ENCODE measurements at places on chromosomes 13 and 19.

- DNase-seq = no peak
Measured at GRCh38 chr13:21615427-21615826, 11.5 kb upstream of the MICU2 start.

DNA sequence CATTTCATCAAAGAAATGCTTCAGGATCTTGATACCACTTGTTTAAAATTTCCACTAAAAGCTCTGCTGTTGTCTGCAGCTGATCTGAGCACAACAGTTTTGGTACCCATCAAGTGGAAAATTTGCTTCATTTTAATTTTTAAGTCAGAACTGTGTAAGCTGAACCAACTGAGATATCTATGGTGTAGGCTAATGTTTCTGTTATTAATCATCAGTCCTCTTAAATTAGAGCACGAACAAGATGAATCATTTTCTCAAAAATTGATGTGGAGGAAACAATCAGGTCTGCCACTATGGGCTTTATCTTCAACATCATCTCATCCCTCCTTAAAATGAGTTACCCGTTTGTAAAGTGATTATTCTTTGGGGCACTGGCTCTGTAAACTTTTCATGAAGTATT is 221.5 kb upstream of the NBEA start:
- DNase-seq = no peak

- no peak for DNase-seq
Measured at GRCh38 chr13:37709318-37709717, 110.8 kb upstream of the POSTN start.

DNA sequence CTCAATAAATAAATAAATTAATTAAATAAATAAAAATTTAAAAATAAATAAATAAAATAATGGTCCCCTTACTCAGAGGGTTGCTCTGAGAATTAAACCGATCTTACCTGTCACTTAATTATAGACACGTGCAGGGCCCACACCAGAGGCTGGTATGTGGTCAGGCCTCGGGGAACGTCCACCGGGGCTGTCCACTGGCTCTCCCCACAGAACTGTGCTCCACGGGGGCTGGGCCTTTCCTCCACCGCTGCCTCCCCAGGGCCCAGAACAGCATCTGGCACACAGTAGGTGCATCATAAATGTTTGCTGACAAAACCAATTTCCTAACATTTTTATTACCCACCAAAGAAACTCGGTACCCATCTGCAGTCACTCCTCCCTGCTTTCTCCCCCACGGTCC is 69.2 kb downstream of the CEBPG start:
- DNase-seq = no peak

- no peak for DNase-seq
Measured at GRCh38 chr13:110166598-110166997, 140.4 kb downstream of the COL4A1 start.

DNA sequence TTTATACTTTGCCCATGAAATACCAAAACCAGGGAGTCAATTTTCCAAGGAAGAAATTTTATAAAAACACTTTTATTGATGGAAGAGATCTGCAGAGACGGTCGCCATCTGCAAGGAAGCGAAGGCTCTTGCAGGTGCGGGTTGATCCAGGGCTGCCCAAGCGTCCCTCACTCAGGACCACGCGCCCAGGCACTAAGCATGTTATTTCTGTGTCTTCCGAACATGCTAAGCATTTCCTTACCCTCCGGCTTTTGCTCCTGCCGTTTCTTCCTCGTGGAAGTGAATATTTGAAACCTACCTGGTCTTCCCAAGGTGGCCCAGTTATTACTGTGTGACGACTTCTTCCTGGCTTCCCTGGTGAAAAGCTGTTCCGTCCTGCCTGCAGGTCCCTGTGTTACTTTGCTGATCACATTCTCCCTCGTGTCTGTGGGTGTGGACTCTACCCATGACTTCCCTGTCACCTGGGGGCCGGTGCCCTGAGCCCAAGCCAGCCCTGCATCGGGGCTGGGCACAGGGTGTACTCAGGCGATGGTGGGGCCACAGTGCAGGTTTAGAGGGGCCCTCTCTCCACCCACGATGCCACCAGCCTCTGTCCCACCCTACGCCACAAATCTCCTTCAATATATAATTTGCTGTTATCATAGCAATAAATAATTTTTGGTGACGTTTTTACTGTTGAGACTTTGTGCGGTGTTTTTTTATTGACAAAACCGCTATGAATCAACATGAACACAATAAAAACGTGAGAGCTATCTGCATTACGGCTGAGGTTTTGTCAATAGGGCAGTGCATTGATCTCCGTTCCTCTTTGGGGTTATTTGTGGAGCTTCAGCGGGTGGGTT is 119.4 kb downstream of the URI1 start:
- DNase-seq = no peak

DNA sequence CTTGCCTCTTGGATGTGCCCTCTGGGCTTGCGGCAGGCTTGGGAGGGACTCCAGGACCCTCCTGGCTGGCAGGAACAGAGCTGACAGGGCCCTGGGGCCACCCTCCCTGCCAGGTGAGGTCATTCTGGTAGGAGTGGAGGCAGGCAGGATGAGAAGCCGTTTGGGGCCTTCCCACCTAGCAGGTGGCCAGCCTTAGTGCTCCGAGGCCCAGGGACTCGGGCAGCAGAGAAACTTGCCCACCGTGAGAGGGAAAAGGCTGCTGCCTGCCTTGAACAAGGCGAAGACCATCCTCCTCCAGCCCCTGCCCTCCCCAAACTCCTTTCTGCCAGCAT is 8.5 kb downstream of the RFX1 start:
- DNase-seq = no peak

DNA sequence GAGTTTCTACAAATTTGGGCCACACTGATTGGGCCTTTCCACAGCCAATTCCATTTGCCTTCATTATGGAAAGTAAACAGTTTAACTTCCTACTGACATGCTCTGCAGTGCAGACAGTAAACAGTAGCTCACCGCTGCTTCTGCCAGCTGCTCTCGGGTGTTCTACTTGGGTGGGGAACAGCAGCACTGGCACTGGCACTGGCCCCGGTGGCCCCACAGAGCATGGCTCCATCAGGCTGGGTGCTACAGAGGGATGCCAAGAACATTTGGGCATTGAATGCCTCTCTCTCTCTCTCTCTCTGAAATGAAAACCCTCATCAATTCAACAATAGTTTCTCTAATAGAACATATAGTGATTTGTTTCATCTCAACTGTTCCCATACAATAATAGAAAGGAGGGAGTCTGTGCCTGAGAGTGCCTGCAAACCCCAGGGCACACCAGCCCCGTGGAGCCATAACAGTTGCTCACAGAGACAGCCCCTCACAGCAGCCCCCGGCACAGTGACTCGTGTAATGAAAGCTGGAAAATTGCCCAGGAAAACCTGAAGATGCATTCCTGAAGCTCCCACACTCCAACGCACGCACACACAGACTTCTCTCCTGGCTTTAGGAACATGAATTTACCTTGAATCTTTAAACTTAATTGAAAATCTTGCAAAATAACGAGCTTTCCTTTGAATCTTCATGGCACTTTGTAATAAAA is 38.2 kb upstream of the GJB6 start:
- no peak for DNase-seq

GRCh38 chr19:47681936-47682335 is 31.3 kb upstream of the EHD2 start:
- DNase-seq = no peak

DNA sequence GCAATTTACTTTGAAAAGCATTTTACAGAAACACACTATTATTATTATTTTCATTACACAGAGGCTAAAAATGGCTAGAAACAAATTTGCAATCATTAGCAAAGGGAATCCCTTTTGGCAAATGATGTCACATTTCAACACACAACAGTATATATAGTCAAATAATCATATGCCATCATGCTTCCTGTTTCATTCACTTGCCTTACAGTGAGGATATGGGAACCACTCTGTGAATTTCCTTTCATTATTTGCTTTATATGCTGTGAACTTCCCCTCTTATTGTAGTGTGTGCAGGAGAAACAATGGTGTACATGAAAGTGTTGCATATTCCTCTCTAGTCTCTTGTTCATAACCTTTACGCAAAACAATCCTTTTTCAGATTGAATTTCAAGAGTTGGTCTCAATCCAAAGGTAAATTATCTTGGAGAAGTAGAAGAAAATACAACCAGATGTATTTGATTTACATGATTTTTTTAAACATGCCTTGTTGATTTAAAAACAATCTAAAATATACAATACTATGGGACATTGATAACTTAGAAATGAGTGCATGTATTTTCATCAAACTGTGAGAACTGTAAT is 657.3 kb downstream of the EFNB2 start:
- DNase-seq = no peak

GRCh38 chr13:42876270-42876714 is 94.9 kb downstream of the FAM216B start:
- DNase-seq = no peak

- DNase-seq = peak; percentile 55
Measured at GRCh38 chr19:55467236-55468053, 2.9 kb upstream of the C19orf85 start.

DNA sequence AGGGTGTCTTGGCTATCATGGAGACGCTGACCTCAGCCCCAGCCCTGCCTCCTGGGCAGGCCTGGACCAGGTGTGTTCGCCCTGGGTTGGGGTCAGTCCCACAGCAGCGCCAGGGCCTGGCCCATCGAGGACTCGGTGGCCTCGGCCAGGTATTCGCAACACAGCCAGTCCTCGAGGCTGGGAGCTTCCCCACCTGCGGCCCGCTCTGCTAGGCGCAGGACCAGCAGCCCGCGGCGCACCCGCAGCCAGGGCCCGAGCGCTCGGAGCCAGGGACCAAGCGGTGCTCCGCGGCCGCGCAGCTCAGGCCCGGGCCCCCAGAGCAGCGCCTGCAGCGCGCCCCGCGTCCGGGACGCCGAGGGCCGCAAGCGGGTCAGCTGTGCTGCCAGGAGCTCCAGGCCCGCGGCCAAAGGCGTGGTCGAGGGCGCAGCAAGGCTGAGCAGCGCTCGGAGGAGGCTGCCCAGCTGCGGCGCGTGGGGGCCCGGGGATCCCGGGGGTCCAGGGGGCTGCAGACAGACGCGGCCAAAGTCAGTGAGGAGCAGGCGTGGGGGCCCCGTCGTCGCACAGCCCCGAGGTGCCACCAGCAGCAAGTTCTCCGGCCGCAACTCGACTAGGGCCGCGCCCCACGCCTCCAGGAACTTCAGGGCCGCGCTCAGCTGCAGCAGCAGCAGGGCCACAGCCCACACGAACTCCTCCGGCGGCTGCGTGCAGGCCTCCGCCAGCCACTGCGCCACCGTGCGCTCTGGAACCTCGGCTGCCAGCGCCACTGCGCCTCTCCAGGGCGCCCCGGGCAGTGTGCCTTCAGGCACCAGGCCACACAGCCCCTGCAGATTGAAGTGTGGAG is 6.2 kb downstream of the PEAK3 start:
- DNase-seq = no peak

GRCh38 chr13:20057963-20058362 is 99.4 kb downstream of the ZMYM2 start:
- no peak for DNase-seq

DNA sequence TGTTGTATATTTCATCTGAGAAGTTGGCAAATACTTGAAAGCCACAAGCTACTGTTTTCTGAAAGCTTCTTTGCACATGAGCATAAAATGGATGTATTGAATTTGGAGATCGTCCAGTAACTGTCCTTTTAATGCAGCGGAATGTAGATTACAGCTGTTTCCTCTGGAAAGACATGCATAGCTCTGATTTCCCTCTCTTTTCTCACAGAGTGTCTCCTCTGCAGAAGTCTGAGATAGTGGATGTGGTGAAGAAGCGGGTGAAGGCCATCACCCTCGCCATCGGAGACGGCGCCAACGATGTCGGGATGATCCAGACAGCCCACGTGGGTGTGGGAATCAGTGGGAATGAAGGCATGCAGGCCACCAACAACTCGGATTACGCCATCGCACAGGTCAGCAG is 283.0 kb downstream of the SHISA2 start:
- DNase-seq = no peak

- no peak for DNase-seq
Measured at GRCh38 chr13:40631605-40632004, 34.8 kb downstream of the FOXO1 start.

GRCh38 chr19:13734751-13735150 is 29.6 kb upstream of the MRI1 start:
- DNase-seq = no peak

GRCh38 chr13:23790577-23791170 is 98.5 kb downstream of the MIPEP start:
- DNase-seq = no peak

GRCh38 chr13:50709058-50709457 is 134.4 kb downstream of the DLEU7 start:
- no peak for DNase-seq

DNA sequence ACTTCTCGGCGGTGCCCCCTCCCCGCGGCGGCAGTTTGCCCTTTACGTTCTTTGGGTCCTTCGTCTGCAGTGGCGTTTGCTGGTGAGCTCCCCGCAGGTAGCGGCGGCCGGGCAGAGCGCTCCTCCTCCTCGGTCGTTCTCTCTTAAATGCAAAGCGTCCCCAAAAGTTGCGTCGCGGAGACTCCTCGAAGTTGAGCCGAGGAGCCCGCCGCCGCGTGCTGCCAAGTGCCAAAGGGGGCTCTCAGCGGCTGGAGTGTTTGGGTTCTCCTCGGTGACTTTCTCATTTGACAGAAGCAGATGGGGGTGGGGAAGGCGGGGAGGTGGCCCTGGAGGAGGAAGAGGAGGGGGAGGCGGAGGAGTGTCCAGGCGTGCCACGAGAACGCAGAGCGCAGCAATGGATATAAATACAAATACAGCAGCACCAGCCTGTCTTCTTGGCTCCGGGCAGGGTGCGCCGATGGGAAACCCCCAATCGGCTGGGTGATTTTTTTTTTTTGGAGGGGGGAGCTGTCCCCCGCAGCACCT is at the start of gene SOX21:
SOX21 (minus strand) TSS at position 259 of the 525 bp plus-strand sequence. CDS start 496 bp downstream, outside the sequence.
- DNase-seq = no peak

DNA sequence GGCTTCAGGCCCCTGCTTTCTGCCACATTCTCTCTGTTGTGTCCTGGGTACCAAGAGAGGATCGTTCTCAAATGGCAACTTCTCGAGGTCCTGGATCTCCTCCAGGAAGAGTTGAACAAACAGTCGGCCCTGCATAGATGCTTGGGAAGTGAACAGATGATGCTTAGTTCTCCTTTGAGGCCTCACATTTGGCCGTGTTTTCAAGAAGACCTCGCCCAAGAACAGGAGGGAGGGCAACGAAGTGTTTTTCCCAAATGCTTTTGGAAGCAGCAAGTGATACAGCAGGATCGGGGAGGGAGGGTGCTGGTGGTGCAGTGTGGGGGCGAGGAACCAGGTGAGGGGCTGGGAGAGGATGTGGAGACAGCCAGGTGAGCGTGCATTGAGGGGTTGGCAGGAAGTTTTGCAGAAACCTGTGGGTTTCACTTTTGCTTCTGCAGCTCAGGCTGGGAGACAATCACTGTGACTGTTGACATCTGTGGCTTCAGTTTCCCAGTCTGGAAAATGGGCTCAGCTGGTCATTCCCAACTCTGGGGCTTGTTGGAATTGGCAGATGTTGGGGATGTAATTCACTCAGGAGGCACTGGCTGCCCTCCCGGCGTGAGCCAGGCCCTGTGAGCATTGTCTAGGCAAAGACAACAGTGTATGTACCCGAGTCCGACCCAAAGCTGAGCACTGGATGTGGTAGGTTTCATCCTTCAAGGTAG is 21.6 kb downstream of the MAST3 start:
- DNase-seq = no peak

DNA sequence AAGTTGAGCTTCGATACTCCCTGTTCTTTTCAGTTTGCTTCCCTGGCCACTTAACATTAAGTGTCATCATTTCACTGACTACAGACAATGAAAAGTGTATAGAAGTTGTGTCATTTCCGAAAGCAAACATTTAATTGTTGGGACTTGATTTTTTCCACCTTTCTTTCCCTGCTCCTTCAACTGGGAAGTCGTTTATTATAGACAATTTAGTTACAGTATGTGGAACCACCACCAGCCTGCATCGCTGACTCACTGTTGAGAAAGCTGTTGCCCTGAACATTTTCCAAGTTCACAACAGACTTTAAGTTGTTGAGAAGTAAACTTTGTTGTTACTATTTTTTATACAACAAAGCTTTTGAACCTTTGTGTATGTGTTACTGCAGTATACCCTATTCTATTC is 788.4 kb upstream of the PRR20A start:
- DNase-seq = no peak
